ENCODE measurements at places on chromosomes 5 and 9.
A peak's percentile ranks its signal among the peaks of the same experiment; 100 is the strongest.

DNA sequence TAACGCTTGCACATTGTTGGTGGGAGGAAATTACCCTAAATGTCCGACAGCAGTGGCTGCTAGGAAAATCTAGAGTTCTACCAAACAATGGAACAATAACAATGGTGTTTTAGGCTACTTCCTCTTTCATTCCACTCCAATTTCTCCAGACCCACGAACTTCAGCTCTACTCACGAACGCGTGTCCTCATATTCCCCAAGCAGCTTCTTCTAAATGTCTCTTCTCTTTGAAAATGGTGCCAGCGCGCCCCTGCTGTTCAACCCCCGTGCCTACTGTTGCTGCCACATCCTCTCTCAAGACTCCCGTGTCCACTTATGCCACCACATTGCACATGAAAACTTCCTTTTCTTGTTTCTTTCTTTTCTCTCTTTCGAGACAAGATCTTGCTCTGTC lies 25.6 kb downstream of the OR2V2 start:
- DNase-seq, result peak; percentile 53

GRCh38 chr5:134077926-134078580 lies 36.4 kb upstream of the TCF7 start:
- DNase-seq, result no peak

DNA sequence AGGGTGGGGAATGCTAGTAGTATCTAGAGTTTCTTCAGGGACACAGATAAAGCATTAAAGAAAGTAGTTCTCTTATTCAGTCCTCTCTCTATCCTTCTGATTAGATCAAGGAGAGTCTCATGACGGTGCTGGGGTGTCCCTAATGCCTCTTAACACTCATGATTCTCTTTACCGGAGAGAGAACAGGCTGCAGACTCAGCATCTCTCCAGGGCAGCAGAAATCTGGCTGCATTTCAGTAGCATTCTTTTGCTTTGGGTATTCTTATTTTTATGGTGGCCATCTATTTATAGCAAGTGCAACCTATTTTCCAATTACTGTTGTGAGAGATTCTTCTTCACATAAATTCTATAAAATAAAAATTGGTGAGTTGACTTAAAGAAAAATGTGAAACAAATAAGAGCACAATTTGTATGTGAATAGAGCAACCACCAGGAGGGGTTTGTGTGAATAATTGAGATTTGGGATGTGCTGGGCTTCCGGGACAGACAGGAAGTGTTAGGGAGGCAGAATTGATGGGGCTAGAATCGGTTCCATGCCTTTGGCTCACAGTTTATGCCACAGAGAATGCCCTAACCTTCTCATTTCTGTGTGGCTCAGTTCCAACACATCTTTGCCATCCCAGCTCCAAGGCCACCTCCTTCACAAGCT lies 23.8 kb upstream of the BOD1 start:
- DNase-seq, result no peak

DNA sequence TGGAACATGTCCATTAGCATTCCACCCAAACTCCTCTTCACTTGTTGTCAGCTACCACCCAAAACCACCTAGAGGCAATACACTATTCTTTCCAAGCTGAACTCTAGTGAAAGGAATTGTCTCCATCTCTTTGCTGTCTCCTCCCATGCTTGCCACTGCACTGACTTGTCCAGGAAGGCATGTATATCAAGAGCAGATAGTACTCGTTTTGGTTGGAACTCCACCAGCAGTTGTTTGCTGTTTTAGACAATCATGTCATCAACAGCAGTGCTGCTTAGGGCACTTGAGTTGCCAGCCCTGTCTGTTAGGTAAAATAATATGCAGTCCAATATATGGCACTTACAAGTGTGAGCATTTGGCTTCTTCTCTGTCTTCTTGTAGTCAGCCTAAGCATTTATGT lies 80.0 kb upstream of the SAP30L start:
- no peak for DNase-seq

Measured in SK-N-SH (cell line).